Calu3 (cell line): ENCODE measurements at places on chromosomes 4 and X. TPM values are rescaled to one million over a fixed set of nuclear protein-coding genes. Genes with fewer than 3 reads are reported as not detected.
A peak's percentile ranks its signal among the peaks of the same experiment; 100 is the strongest.

DNA sequence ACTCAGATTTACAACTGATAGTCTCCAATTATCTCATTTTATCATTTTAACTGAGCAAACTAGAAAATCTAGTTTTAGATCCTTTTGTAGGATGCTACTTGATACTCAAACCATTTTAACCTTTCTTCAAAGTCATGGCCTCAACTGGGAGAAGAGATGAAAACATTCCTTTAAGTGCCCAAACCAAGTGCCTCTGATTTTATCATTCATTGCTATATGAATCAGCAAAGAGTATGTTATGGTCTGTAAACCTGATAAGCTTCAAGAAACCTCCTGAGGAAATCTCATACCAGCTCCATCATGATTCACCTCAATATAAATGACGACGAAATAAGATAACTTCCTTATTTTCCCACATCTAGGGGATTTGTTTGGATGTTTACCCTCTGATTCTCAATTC lies 119.9 kb downstream of the FAM13A start:
- no peak for DNase-seq

- DNase-seq: no peak
These were observed 2.3 kb downstream of the SOWAHB start for GRCh38 chr4:76895619-76896018.

DNA sequence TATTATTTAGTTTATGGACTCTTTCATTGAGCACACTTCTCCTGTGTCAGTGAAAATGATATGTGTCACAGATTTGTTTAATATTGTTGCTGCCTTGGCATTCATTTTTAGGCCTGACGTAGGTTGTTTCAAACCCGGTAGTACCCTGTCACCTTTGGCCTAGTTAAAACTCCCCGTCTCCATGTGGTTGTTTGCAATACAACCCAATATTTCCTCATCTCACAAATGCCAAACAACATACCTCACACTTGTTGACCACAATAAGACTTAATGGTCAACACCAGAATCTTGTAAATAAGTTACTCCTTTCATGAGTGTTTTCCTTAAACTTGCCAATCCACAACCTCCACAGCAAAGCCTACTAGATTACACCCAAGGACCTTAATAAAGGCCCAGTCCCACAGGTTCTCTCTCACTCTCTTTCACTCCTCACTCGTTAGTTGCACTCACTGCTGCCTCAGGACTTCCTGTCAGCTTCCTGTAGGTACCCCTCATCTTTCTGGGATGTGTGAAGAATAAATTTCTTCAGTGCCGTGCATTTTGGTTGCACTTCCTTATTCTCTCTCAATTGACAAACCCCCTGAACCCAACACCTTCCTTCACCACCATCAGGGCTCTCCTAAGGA lies 31.3 kb downstream of the IL13RA2 start:
- peak; percentile 39 for DNase-seq

DNA sequence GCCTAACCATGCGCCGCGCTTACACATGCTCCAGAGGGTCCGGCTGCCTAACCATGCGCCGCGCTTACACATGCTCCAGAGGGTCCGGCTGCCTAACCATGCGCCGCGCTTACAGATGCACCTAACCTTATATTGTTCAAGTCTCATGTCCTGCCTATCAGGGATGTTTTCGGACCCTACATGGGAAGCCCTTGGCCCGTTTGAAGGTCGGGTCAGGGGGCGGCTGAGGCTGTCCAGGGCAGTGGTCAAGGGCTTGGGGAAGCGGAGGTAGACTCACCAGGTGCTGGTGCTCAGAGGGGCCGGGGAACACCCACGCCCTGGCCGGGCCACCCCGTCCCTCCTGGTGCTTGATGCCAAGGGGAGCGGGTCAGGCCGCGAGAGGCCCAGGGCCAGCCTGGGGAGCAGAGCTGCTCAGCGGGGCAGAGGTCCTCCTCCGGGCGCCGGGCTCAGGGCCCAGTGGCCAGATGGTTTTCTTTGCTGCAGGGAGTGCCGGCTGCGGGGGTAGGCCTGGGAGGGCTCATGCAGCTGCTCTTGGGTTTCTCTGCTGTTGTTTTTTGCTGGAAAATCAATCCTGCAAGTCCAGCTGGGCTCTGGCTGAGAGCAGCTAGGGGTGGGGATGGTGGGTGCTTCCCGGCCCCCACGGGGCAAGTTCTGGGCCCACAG lies 35.4 kb upstream of the SPON2 start:
- DNase-seq: no peak

CABS1 gene
- total RNA-seq: not detected in 2 replicates

OTUD4 gene
- 31.7 and 32.7 TPM in 2 replicates for total RNA-seq

IQSEC2 gene
- total RNA-seq: 14.1 and 15.2 TPM in 2 replicates
